ENCODE measurements at places on chromosomes 12 and 14. TPM values are rescaled to one million over a fixed set of nuclear protein-coding genes. Genes with fewer than 3 reads are reported as not detected.

Gene A2M
- total RNA-seq = not detected

Gene KLHL33
- total RNA-seq = 0.11 TPM

Gene KCNK13
- total RNA-seq = not detected

Gene TAS2R7
- total RNA-seq = not detected

Gene RGS6
- not detected for total RNA-seq

Gene IFNG
- total RNA-seq = not detected

- no peak for DNase-seq
Observed at GRCh38 chr14:58946431-58946830, 242.0 kb upstream of the DAAM1 start.

GRCh38 chr12:84911271-84912197 is 1.1 kb downstream of the SLC6A15 start:
- peak; percentile 39 for DNase-seq

GRCh38 chr14:56219666-56220413 is 101.6 kb downstream of the PELI2 start:
- no peak for DNase-seq

DNA sequence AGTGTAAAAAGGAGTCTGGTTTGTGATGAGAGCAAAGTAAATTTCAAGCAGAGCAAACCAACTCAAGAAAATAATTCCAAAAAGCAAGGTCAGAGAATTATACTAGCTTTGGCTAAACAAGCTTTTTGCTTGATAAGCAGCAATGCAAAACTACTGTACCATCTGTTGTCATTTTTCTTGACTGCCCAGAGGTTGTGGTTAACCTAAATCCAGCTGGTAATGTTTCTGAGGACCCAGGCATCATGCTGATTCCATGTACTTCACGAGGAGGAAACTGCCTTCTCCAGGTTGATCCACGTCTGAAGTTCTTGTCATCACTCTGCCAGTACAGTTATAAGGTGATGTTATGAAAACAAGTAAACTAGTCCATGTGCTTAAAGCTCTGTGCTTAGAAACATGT is 185.2 kb downstream of the ACSS3 start:
- DNase-seq = no peak

DNA sequence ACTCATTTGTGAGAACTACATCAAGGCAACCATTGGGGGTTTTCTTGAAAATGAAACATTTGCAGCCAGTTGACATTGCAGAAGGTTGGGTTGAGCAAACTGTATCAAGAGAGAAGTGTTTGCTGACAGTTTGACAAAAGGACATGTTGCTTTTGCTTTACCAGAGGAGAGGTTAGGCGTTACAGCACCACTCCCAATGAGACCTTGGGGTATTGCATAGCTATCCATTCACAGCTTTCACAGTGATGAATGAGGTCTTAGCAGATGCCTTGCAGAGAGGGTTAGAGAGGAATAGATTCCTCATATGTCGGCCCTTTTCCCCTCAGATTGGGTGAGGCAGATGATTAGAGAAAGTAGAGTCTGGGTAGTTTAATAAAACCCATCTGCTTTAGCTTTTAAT is 988.9 kb upstream of the FLRT2 start:
- DNase-seq = no peak

GRCh38 chr12:48156652-48157017 is 680 bp downstream of the ASB8 start:
- DNase-seq = no peak

- DNase-seq = no peak
Observed at GRCh38 chr14:23487216-23487615, 17.7 kb downstream of the NGDN start.

DNA sequence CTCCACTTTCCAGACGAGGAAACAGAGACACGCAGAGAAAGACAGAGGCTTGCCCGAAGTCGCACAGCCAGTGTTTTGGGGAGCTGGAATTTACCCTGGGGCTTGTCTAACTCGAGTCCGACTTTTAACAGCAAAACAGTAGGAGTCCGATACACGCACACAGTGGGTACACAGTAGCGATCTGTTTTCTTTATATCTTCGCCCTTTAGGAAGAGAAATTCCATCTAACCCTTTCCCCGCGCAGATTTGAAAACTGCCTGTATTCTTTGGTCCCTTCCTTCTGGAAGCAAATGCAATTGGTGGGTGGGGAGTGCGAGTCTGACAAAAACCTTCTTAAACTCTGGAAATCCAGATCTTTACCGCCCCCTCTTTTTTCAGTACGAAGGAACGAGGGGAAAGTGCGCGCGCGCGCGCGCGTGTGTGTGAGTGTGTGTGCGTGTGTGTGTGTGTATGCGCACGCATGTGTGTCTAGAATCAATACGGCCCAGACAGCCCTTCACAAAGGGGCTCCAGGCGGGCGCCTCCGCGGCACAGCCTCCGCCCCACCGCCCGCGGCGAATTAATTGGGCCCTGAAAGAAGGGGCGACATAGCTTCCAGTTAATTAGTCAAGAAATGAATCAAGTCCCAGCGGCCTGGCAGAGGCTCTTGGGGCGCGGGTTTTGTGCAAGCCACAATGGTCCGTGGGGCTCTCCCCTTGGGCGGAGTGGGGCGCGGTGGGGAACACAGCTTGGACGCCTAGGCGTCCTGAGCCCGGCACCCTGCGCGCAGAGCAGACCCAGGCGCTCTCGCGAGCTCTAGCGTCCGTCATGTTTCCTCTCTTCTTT is 14.0 kb upstream of the TBX3 start:
- DNase-seq = no peak

DNA sequence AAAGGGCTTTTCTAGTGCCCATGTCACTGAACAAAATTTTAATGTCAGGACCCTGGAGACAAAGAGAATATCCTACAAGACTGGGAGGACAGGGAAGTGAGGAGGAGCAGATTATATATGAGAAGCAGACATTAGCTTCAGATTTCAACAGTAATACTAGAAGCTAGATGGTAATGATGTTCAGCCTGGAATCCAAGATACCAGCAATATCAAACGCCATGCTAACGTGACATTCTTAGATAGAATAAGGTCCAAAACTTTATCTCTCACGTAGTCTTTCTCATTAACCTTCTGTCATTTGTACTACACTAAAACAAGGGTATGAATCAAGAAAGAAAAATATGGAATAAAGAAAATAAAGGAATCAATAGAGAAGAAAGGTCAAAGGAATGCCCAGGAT is 18.7 kb downstream of the SOS2 start:
- no peak for DNase-seq

DNA sequence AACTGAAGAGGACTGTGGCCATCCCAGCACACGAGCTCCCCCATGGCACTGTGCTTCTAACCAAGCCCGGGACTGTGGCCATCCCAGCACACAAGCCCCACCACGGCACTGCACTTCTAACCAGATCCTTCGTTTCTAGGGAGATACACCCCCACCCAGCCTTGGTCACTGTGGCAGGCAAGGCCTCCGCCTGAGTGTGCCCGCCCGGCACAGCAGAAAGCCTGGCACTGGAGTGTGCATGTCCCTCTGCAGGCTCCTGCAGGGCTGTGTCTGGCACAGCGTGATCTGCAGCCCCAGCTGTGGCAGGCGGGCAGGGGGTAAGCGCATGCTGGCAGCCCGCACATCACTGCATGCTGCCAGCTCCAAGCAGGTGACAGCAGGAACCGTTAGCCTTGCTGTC is 49.8 kb downstream of the CCDC85C start:
- no peak for DNase-seq

DNA sequence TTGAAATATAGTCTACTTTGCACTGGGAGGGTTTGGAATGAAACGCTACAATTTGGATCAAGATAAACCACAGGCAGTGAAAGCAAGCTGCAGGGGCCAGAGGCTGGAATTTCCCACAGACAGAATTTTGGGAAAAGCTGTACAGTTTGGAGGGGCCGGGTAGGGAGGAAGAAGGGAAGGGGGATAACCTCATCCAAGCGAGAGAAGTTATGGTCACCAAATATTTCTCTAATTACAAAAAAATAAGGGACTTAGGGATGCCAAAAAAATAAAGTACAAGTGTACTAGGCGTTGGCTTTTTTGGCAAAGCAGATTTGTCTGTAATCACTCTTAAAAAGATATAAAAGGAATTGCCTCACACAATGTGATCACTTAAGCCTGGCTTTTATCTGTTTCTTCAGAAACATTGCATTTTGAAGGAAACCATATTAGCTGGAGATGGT is 31.2 kb upstream of the ADGRD1 start:
- DNase-seq = no peak

DNA sequence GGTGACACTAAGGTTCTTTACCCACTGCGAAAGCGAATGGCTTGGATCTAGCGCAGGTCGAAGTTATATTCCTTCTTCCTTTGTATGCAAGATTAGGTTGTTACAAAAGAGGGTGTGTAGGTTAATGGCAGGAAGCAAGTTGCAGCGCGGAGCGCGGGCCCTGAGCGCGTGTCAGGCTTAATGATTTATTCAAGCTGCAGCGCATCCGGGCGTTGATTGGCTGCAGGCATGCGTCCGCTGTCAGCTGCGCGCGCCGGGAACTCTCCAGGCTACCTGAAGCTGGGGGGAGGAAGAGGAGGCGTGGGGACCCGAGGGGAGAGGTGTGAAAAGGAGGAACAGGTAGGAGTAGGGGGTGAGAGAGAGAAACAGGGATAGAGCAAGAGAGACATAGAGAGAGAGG is 7.4 kb downstream of the ASCL1 start:
- DNase-seq = no peak

DNA sequence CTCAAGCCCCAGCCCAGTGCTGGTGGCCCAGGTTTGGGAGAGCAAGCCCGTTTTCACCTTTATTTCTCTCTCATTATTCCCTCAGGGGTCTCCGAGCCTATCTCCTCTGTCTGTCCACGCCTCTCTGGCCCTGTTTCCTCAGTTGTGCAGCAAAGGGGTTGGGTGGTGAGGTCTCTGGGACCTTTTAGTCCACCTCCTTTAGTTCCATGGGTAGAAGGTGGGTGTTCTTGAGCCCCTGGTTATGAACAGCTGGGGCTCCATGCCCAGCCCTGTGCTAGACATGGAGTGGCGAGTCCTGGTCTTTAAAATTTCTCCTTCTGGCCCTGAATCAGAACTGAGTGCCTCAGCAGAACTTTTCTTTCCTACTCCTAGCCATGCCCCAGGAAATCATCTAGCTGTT is 1.3 kb upstream of the NGB start:
- DNase-seq = no peak

- DNase-seq = no peak
Observed at GRCh38 chr12:13080266-13080665, 23.2 kb downstream of the GSG1 start.

DNA sequence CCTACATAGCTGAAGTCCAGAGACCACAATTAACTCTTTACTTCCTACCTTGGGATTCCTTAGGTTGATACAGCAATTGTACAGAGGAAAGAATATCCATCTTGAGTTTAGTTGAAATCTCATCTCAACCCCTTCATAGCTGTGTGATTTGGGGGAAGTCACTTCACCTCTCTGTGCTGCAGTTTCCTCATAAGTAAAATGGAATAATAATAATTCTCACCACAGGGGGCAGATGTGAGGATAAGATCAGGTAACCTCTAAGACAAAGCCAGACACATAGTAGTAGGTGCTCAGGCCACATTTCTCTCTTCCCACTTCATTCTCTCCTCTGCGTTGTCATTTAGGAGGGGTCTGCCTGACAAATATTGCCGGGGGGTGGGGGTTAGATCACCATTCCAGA is 6.7 kb downstream of the FOXN4 start:
- DNase-seq = no peak

DNA sequence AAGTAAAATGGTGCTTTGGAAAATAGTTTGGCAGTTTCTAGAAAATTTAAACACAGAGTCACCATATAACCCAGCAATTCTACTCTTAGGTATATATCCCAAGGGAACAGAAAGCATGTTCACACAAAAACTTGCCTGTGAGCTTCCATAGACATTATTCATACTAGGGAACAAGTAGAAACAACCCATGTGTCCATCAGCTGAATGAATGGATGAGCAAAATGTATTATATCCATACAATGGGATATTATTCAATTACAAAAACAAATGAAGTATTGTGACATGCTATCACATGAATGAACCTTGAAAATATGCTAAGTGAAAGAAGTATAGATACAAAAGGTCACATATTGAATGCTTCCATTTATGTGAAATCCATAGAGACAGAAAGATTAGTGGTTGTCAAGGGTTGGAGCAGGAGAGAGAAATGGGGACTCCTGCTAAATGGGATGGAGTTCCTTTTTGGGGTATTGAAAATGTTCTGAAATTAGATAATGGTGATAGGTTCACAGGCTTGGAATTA is 7.9 kb downstream of the SLC10A1 start:
- DNase-seq = no peak

Measured in PC-9 (cell line).